ENCODE measurements at places on chromosomes 6 and 20.

GRCh38 chr6:142246960-142247359, 54.8 kb upstream of the ADGRG6 start:
- no peak for DNase-seq

- no peak for DNase-seq
These were observed 50.2 kb downstream of the RREB1 start for GRCh38 chr6:7157752-7158616.

DNA sequence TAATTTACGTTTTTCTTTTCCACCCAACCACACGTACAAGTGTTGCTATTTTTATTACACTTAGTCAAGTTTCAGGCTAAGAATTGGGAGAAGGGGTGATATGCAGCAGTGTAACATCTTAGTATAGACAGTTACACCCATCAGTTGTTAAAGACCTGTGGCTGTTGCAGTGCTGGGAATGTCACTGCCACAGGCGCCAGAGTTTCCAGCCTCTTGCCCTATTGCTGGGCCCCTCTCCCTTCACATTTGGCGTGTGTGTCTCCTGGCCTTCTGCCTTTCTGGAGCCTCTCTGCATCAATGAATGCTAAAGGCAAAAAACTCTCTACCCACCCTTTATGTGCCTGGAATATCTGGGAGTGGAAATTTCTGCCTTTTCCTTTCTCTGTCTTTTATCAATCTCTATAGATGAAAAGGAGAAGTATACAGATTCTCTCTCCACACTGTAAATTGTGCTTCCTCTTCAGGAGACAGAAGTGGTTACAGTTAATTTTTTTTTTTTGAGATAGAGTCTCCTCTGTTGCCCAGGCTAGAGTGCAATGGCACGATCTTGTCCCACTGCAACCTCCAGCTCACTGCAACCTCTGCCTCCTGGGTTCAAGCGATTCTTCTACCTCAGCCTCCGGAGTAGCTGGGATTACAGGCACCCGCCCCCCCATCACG, 73.0 kb downstream of the TIAM2 start:
- DNase-seq: no peak

GRCh38 chr6:154370545-154370944, 13.9 kb upstream of the IPCEF1 start:
- DNase-seq: no peak

- DNase-seq: no peak
These were observed 14.0 kb downstream of the ETV7 start for GRCh38 chr6:36373368-36374019.

DNA sequence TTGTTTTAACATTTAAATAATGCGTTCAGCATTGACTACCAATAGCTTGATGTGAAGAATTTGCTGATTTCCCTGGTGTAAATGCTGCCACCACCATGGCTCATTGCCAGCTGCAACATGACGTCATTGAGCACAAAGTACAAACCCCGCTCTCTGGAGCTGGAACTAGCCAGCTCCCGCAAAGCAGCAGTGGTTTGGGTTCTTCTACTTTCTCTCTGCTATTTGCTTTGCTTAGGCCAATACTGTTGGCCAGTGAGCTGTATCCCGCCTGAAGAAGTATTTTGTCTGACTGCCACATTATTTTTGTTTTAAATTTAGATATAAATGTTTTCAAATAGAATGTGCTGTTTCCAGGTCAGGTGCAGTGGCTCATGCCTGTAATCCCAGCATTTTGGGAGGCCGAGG, 47.4 kb upstream of the KIF13A start:
- peak; percentile 33 for DNase-seq

- no peak for DNase-seq
These were observed 1.9 kb downstream of the CST9L start for GRCh38 chr20:23566199-23566932.

GRCh38 chr6:693723-694009, 727 bp upstream of the EXOC2 start:
- no peak for DNase-seq

- DNase-seq: no peak
These were observed 230.6 kb downstream of the SOD2 start for GRCh38 chr6:159462431-159462830.

- no peak for DNase-seq
These were observed 1.5 kb upstream of the SLC17A3 start for GRCh38 chr6:25875563-25875905.

- DNase-seq: no peak
These were observed 106.1 kb upstream of the PTPRT start for GRCh38 chr20:43295781-43296180.

DNA sequence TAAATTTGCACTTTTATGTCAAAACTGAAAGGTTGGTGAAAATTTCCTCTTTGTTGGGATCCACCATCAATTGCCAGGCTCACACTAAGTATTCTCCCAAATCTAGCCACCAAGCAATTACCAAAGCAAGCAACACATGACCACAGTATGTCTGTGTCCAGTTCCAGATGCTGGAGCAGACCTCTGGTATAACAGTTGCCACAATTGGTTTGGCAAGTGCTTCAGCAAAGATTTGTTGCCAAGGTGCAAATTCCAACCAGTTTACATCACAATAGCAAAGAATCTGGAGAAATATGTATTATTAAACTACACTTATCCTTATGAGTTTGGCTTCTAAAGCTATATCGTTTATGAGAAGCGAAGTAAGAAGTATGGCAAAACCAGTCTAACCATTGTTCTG, 6.4 kb downstream of the GTF2H5 start:
- no peak for DNase-seq

- DNase-seq: peak; percentile 78
These were observed 1.1 kb upstream of the AFDN start for GRCh38 chr6:167825332-167826229.

- DNase-seq: peak; percentile 45
These were observed 56.8 kb downstream of the KCNS1 start for GRCh38 chr20:45044084-45044573.

GRCh38 chr6:22236626-22237414, 60.0 kb downstream of the PRL start:
- no peak for DNase-seq

- no peak for DNase-seq
These were observed 398.0 kb downstream of the RNGTT start for GRCh38 chr6:88565409-88565811.

All from large intestine (tissue), 12 donors.